Activated CD4-positive, alpha-beta T cell treated with anti-CD3 and anti-CD28 coated beads, Interleukin-2, Interleukin-6, amounts not matched to agents 100 ng/mL and 50 ng/mL, durations not matched to agents 16 hours and 8 hours (primary cell): ENCODE measurements at places on chromosomes 1 and 21.

GRCh38 chr1:181091309-181092040, 3.0 kb downstream of the IER5 start:
- no peak for DNase-seq

- DNase-seq: no peak
Observed at GRCh38 chr1:12113433-12114339, 50.6 kb downstream of the TNFRSF8 start.

DNA sequence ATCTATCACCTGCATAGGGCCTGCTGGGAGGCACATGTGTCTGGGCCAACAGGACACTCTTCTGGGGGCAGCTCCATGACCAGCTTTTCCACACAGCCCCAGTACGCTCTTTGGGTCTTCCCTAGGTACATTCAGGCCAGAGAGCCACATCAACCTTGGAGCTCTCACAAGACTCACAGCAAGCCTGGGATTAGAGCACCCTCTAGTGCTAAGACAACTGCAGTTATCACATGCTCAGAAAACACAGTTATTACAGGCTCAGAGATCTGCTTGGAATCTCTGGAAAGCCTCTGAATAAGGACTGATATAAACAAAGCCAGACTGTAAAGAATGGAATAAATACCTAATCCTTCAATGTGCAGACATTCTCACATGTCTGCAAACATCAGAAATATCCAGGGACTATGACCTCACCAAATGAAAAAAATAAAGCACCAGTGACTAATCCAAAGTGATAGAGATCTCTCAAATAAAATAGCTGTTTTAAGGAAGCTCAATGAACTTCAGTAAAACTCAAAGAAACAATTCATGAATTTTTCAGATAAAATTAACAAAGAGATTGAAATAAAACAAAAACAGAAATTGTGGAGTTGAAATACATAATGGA, 563.9 kb upstream of the NR5A2 start:
- peak; percentile 67 for DNase-seq

DNA sequence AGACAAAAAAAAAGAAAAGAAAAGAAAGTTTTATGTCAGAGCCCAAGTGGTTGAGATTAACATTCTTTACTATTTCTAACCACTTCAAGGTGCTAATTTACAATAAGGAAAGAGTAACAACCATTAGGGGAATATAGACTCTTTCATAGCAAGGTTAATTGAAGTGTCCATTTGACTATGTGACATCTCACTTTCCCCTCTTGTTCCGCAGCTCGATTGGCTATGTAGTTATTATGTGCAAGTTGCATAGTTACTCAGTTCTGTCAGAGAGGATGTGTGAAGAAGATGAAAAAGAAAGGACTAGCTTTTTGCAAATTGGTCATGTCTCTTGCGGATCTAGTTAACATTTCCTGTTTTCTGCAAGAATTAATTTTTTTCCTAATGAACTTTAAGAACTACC, 273.7 kb downstream of the RGS7 start:
- no peak for DNase-seq

GRCh38 chr1:12539705-12540579, 78.1 kb downstream of the DHRS3 start:
- DNase-seq: no peak

- DNase-seq: no peak
Observed at GRCh38 chr21:45417951-45418300, 13.0 kb downstream of the COL18A1 start.

- DNase-seq: no peak
Observed at GRCh38 chr1:11486231-11487009, 7.5 kb downstream of the DISP3 start.

DNA sequence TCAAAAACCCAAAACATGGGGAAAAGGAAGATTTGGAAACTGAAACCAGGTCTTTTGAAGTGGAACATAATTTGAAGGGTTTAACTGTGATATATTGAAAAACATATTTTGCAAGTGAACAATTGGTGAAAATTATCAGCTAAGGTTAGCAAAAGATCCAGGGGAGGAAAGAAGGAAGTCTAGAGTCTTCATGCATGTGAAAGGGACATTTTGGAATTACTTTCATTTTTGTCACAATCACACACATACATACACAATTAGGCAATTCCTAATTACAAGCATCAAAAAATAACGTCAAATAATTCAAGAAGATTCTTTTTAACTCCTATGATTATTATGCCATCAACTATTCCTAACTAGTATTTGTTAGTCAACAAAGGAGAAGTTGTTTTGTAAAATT, 64.7 kb upstream of the NFIA start:
- no peak for DNase-seq

DNA sequence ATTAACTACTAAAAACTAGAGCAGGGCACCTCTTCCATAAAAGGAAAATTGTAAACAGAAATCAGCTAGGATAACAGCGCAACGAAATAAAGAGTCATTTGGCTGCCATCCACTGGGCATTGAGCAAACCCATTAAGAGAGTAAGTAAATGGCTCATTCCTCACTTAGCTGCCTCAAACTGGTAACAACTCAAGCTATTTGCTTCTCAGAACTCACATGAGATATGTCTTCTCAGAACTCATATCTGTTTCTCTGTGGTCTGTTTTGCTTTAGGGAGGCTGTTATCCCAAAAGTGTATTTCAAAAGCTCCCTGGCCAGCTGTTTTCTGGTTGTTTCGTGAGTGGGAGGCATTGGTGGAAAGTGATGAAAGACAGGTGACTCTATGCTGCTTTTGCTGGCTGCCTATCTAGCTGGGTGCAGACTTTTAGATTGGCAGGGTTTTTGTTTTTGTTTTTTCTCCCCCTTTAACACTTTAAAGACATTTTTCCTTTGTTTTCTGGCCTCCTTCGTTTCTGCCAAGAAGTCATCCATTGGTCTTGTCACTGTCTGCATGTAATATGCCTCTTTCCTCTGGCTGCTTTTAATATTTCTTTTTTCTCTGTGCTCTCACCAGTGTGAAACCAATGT, 269.2 kb upstream of the RGS18 start:
- DNase-seq: no peak

- DNase-seq: no peak
Observed at GRCh38 chr1:205259324-205259832, 31.6 kb downstream of the TMCC2 start.

- peak; percentile 89 for DNase-seq
Observed at GRCh38 chr1:169692756-169693460, 18.5 kb downstream of the SELL start.

- DNase-seq: no peak
Observed at GRCh38 chr21:20276954-20277353, 721.3 kb upstream of the NCAM2 start.

GRCh38 chr1:161069241-161069640, 450 bp downstream of the ARHGAP30 start:
- peak; percentile 13 for DNase-seq

DNA sequence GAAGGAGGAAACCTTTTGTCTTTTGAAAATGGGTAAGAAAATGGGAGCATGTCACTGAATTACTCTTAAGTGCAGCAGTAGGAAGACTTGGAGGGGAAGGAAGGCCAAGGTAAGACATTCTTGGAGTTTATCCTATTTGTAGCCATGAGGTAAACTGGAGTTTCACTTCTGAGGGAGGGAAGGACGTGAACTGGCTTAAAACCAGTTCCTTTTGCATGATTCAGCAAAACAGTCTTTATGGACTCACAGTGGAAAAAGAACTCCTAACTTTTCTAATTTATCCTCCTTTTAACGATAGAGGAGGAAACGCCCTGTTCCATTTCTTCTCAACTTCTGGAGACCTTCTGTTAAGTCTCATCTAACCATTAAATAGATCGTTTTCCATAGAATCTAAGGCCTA, 2.5 kb downstream of the PRDX6 start:
- no peak for DNase-seq

GRCh38 chr1:173195596-173196088, 11.5 kb downstream of the TNFSF4 start:
- DNase-seq: peak; percentile 58

- no peak for DNase-seq
Observed at GRCh38 chr1:170194451-170194850, 48.7 kb downstream of the NTMT2 start.

DNA sequence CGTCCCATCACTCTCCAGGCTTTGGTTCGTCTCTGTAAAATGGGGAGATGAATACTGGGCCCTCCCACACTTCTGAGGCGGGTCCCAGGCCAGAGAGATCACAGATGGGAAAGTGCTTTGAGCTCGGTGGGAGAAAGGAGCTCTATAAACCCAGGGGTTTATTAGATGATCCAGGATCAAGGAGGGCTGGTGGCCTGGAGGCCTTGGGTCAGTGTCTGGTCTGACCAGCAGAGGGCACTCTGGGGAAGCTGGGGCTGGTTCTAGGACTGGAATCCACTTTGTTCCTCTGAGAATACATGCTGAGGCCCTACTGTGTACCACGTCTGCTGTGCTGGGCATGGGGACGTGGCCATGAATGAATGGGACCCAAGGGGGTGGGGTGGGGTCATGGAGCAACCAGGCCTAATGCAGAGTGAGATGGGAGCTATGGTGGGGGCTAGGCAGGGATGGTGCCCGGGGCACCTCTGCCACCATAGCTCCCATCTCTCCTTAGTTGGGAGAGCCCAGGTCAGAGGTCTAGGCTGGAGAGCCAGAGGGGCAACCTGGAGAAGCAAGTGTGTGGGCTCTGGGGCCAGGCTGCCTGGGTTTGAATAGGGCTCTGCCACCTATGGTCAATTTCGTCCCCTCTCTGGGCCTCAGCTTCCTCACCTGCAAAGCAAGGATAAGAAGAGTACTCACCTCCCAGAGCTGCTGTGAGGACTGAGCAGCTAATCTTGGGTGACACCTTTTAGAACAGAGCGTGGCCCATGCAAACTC, 9.0 kb upstream of the FAM131C start:
- peak; percentile 78 for DNase-seq

DNA sequence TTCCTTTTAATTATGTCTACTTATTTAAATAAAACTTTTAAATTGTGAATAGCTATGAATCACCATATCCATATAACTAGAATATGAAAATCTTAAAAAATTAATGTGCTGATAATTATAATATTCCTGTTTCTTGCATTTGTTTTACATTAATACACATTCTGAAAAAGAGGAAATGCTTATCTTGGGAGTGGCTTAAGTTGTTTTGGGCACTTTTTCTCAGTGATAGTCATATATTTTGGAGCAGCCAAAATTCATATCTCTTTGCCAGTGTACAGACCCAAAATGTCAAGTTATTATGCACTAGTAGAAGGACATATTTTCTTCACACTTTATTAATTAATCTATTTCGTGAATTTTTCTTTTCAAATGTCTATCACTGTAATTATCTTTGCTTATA, 838.5 kb downstream of the USP25 start:
- no peak for DNase-seq

DNA sequence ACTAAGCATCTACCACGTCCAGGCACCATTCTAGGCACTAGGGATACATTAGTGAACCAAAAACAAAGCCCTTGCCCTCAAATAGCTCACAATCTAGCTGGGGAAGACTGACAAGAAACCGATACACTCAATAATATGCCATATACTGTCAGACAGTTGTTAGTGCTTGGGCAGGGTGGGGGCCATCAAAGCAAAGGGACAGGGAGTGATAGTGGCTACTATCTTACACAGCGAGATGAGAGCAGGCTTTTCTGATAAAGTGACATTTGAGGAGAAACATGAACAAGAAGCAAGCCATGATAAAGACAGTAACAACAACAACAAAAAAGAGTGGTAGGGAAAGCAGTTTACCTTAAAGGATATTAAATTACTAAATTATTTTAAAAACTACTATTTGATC, 41.1 kb downstream of the ERO1B start:
- no peak for DNase-seq

DNA sequence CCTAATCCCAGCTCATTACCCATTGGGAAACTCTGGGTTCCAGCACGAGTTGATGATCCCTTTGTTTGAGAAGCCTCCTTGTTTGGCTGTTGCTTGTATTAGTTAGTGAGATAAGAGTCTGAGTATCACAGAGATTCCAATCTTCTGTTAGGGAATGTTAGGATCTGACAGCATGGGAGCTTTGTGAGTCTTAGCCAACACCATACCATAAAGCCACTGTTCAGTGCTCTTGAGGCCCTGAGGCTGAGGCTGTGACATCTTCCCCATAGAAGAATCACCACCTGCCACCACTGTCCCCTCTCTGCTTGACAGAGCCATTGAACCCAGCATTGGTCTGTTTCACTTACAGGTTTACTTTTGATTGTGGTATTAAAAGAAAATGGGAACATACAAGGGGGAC, 29.3 kb upstream of the NFASC start:
- no peak for DNase-seq

DNA sequence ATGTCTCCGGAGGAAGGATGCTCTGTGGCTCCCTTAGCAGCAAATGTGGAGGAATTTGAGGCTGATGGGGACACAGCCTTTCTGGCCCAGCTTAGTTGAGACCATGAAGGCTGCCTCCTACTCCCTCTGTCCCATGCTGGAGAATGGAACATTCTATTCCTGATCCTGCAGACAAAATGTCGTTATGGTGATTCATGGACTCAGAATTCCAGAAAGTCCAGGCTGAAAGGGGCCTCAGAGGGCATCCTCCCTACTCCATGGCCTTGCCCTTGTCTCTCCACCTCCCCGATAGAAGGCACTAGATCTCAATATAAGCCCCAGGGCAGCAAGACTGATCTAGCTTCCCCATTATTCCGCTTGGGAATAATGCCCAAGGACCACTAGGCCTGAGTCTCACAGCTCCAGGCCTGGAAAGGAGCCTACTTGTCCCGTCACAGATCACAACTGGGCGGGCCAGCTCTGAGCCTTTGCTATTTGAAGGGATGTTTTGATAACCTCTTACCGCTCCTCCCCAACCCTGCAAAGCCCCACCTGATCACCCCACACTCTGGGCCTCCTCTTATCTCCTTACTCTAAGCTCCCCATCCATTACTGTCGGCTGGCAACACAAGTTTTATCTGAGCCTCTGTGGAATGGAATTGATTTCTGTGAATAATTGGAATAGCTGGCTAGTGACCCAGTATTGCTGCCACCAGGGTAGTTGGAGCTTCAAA, 52.8 kb upstream of the TRABD2B start:
- no peak for DNase-seq

DNA sequence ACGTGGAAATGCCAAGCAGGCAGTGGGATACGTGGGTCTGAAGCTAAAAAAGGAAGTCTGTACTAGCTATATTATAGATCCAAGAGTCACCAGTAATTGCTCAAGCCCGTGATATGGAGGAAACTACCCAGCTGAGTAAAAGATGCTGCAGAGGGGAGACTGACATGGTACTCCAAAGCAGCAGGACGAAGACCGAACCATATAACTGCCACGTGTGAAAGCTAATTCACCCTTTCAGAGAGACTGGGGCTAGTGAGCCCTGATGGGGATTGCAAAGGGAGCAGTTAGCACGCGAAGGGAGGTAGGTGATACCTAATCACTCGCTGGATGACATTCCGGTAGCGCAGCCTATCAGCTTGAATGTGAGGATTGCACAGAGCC, 316 bp downstream of the AP4B1 start:
- no peak for DNase-seq
